ENCODE measurements at places on chromosomes 7 and 10.

- peak; percentile 57 for DNase-seq
Observed at GRCh38 chr7:151232917-151233701, 826 bp downstream of the CHPF2 start.

- DNase-seq = no peak
Observed at GRCh38 chr10:114044247-114045135, 825 bp downstream of the ADRB1 start.

- DNase-seq = no peak
Observed at GRCh38 chr7:212754-213153, 20.4 kb downstream of the FAM20C start.

GRCh38 chr10:96122824-96123223, 7.3 kb upstream of the ZNF518A start:
- no peak for DNase-seq

GRCh38 chr7:112056409-112056808, 149.8 kb downstream of the DOCK4 start:
- no peak for DNase-seq

GRCh38 chr7:80440883-80441282, 71.0 kb downstream of the GNAT3 start:
- no peak for DNase-seq

GRCh38 chr7:22833113-22833855, 10.6 kb upstream of the TOMM7 start:
- no peak for DNase-seq

GRCh38 chr10:104446151-104446550, 92.5 kb downstream of the CFAP58 start:
- DNase-seq = no peak

DNA sequence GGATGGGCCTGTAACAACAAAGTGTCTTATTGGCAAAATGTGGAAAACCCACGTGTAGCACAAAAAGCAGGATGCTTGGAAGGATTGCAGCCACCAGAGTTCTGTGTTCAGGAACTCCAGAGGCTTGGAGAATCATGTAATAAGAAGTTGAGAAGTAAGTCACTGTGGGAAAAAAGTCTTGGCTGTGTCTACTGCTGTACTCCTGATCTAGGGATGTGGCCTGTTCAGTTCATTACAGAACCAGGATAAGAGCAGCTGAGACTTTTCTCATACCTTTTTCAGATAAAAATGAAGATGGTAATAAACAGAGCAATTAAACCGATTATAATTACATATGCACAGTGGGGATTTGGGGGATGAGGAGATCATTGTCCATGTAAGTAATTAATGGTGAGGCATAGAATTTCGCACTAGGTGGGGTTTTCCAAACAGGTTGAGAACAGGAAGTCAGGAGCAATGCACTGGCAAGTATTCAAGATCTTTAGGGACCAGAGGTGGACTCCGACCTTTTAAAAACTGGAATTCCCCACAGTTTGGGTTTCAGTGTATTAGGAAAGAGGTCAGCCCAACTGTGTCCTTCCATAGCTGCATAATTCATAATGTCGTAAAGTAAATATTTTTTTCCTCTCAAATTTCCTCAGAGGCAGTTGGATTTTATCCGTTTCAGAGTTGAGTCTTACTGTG, 281.7 kb downstream of the FRMD4A start:
- DNase-seq = no peak

DNA sequence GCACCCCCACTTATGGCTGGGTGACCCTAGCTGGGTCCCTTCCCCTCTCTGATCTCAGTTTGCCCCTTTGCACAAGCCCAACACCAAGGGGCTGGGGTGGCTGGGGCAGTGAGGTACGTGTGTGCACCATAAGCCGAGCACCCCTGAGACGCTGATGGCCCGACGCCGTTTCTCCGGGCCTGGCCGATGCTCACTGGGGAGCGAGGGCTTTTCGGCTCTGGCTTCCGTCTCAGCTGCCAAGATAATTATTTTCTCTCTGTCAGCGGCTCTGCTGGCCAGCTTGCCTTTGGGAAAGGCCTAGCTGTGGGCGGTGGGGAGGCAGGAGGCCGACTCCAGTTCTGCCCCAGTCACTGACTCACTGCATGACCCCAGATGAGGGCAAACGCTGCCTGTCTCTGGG, 91.0 kb downstream of the ZMIZ1 start:
- DNase-seq = no peak

- DNase-seq = no peak
Observed at GRCh38 chr10:78170026-78170475, 136.4 kb downstream of the RPS24 start.

DNA sequence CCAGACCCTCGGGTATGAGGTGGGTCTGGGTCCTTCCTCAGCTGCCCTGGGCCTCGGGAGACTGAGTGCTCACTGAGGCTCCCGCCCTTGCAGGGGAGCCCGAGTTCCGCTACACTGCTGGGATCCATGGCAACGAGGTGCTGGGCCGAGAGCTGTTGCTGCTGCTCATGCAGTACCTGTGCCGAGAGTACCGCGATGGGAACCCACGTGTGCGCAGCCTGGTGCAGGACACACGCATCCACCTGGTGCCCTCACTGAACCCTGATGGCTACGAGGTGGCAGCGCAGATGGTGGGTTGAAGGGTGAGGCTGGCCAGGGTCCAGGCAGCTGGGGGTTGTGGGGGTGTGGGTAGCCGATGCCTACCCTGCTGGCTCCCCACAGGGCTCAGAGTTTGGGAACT, 7.6 kb downstream of the AEBP1 start:
- DNase-seq = no peak

GRCh38 chr7:92944633-92945032, 108.3 kb upstream of the CDK6 start:
- DNase-seq = no peak

- no peak for DNase-seq
Observed at GRCh38 chr10:96417441-96417840, 58.6 kb upstream of the OPALIN start.

DNA sequence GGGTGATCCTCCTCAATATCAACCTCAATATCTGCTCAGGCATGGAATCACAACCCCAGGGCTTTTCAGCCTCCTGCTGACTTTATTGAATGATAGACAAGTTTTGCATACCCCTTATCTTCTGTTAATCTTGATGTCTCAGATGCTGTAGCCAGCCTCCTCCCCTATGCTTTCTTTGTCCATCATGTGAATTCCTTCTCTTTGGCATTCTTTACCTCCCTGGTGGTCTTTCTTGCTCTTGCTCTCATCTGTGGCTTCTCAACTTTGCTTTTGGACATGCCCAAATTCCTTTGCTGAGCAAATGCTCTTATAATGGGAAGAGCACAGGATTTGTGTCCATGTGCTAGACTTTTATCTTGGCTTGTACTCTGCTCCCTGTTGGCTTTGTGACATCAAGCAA, 73.4 kb upstream of the FAM13C start:
- DNase-seq = no peak

DNA sequence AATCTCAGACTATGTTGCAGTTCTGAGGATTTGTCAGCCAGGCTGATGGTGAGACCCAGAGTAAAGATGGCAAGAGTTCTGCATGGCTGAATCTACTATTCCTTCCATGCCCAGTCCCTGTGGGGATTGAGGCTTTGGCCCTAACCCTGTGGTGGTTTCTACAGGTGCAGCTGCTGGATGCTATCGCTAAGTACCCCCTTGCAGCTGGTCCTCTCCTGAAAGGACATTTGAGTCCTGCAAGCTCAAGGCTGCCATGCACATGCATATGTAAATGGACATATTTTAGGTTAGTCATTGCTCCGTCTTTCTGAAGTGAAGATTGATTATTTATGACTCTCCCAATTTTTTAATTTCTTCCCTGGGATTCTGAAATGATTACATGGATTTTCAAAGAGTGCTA, 1122.2 kb upstream of the CELF2 start:
- DNase-seq = no peak

GRCh38 chr10:50614444-50615137, 9.2 kb downstream of the SGMS1 start:
- peak; percentile 8 for DNase-seq

GRCh38 chr7:128106821-128107220, 75.6 kb upstream of the LRRC4 start:
- no peak for DNase-seq

DNA sequence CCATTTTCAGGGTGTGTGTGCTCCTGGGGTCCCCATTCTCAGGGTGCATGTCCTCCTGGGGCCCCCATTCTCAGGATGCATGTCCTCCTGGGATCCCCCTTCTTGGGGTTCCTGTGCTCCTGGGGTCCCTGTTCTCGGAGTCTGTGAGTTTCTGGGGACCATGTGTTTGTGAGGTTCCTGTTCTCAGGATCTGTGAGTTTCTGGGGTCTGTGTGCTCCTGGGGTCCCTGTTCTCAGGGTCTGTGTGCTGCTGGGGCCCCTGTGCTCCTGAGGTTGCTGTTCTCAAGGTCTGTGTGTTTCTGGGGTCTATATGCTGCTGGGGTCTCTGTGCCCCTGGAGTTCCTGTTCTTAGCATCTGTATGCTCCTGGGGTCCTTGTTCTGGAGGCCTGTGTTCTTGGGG, 425.5 kb downstream of the GLRX3 start:
- DNase-seq = no peak

DNA sequence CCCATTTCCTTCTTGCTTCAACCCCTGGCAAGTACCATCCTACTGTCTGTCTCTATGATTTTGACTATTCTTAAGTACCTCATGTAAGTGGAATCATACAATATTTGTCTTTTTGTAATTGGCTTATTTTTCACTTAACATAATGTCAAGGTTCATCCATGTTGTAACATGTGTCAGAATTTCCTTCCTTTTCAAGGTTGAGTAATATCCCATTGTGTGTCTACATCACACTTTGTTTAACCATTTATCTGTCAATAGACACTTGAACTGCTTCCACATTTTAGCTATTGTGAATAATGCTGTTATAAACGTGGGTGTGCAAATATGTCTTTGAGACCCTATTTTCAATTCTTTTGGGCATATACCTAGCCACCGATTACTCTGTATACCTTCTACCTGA, 14.0 kb upstream of the CDK14 start:
- no peak for DNase-seq

- DNase-seq = no peak
Observed at GRCh38 chr10:114042895-114043531, 653 bp upstream of the ADRB1 start.

GRCh38 chr10:63376560-63377304, 89.0 kb downstream of the JMJD1C start:
- no peak for DNase-seq

GRCh38 chr10:14173391-14173705, 157.4 kb downstream of the FRMD4A start:
- no peak for DNase-seq

- no peak for DNase-seq
Observed at GRCh38 chr10:70540789-70541360, 61.7 kb downstream of the PRF1 start.

GRCh38 chr10:92972066-92972870, 88.3 kb upstream of the CYP26C1 start:
- no peak for DNase-seq

GRCh38 chr10:91643700-91644099, 10.8 kb upstream of the PPP1R3C start:
- no peak for DNase-seq

DNA sequence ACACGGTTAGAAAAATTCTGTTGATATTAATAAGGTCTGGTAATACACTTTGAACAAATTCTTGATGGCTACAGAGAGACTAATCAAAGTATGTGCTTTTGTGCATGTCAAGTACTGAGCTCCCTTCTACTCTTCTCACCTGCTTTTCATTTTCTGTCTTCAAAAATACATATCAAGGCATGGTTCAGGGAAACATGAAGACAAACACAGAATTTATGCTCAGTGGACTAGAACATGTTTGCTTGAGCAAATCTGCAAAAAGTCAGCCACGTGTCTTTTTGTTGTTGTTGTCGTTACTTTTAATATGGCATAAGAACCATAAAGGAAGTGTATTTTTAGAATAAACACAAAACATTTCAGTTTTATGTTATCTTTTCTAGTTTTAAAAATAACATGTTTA, 21.9 kb downstream of the CDK13 start:
- no peak for DNase-seq

DNA sequence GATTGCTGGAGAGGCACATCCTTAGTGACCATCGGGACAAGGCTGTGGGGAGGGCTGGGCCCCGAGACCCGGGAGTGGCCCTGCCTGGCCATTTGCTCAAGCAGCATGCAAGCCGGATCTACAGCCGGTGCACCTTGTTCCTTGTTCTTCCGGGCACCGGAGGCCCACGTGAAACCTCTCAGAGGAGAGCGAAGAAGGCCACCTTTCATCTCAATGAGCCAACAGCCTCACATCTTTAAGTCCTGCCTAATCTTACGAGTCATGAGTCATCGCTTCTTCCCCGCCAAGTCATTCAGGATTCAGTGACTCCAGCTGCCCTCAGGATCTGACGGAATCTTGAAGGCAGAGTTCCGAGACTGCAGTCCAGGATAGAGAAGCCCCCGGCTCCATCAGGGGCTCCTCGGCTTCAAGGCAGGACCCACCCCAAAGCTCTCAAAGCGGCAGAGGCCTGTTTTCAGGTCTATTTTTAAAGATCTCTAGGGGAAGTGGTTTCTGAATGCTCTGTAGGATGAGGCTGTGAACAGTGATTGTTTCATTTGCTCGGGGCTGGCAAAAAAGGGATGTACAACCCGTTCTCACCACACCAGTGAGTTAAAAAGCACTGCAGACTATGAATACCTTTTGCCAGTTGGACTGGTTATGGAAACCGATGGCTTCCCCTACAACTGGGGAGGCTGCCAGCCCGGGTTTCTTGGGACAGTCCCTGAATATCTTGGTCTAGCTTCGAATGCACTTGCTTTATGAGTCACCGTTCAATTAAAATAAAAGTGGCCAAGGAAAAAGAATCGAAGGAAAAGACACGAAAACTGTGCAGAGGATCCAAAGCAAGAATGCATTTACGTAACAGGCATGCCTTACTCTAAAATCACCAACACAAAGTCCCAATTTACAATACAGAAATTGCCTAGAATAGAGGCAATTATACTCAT, 57.2 kb upstream of the ECHDC3 start:
- DNase-seq = peak; percentile 23

DNA sequence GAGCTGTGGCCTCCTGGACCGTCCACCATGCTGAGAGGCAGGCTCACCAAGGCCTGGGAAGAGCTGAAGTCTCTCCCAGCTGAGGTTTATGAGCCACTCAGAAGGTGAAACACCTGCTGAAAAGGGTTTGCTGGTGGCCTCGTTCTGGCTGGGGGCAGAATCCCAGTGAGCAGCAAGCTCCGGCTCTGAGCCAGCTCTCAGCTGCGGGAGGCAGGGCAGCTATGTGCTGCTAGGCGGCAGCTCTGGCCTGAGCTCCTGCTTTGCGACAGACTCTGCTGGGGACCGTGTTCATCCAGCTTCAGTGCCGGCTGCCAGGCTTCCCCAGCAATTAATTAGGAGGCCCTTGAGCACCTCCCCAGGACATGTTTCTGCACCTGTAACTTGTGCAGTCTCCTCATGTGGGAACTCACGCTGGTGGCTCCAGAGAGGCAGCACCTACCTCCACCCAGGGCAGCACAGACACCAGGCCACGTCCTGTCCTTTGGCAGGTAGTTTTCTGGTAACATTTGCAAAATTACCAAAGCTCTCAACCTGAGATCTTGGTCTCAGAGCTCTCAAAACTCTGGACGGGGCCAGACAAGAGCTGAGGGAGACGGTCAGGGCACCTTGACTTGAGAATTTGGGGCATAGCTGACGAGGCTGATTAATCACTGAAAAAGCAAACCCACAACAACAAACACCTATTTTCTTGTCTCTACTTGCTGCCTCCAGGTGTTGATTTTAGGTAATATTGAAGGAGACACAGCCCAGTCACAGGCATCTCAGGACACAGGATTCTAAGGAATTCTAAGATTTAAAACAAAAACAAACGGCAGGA, 185.0 kb downstream of the TCERG1L start:
- no peak for DNase-seq

GRCh38 chr10:22712956-22713852, 1.2 kb downstream of the PIP4K2A start:
- peak; percentile 29 for DNase-seq
